ENCODE measurements at places on chromosomes 4 and X.

DNA sequence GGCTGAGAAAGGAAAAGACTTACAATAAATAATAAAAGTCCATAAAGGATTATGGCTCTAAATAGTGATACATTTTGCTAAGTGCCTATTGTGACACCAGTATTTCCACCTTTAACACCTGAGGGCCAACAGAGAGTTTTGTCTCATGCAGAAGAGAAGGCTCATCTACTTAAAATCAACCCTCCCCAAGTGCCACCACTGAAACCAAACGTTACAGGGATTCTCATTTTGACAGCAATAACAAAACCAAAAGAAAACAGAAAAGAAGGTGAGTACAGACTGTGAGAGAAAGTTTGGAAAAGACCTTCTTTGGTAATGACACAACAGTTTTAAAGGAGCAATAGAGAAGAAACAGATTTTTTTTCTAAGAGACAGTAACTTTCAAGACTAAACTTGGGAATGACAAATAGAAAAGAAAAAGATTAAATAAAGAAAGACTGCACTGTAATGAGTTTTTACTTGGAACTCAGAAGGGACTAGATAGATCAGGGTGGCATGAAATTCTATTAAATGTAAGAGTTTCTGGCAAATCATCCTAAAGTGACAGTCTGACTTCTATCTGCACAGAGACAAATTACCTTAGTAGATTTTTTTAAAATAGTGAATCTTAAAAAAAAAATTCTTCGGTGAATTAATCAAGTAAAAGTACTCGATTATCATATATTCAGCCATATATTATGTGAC is 109.7 kb downstream of the ZNF827 start:
- no peak for DNase-seq

GRCh38 chr4:186190581-186191199 is 677 bp upstream of the CYP4V2 start:
- DNase-seq, result peak; percentile 17

- no peak for DNase-seq
These were observed 116.6 kb downstream of the SHOX start for GRCh38 chrX:747176-747575.

GRCh38 chr4:42398171-42398870 is 1.0 kb downstream of the SHISA3 start:
- DNase-seq, result no peak

- no peak for DNase-seq
These were observed 7.0 kb downstream of the RPL36A start for GRCh38 chrX:101397779-101398178.

DNA sequence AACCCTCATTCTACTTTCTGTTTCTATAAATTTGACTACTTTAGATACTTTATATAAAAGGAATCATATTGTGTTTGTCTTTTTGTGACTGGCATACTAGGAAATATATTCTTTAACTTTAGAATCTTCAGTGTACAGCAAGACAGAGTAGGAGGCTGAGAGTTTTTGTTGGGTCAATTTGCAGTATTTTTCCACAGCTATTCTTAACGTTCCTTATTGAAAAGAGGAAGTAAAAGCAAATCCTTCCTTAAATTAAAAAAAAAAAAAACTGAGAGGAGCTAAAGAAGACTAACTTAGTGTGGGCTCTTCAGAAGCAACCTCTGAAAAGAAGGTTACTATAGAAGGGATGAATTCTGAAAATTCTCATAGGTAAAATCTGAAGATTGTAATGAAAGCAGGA is 1194.6 kb downstream of the ADGRL3 start:
- DNase-seq, result no peak

DNA sequence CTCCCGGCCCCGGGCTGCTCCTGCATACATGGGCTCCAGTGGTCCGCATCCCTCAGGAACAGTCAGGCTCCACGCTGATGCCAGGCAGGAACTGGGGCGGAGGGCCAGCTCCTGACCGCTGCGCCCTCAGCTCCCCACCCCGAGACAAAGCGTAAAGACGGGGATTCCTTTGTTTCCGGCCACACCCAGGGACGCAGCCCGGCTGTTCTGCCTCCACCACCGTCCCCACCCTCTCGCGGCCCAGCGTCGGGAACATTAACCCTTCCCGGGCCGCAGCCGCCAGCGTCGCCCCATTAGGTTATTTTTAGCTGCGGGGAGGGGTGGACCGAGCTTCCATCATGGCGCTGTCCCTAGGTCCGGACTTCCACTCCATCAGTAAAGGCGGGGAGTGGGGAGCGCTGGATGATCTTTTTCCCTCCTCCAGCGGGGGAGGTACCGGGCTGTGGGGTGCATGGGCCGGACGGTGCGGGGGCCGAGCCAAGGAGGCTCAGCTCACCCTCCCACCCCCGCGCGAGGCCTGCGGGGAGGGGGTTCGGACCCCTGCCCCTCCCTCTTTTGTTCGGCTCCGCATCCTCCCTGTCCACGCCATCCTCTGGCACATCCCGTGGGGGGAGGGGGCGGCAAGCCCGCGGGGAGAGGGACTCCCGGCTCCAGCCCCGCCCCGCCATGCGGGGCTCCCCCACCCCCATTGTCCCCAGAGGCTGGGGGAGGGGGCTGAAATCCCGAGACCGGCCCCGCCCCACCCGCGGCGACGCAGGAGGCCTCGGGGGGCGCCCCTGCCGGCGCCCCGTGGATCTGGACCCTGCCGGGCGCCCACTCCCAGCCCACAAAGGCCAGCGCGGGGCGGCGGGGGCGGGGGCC is 5.3 kb downstream of the CRMP1 start:
- no peak for DNase-seq

GRCh38 chr4:172601195-172601594 is 567.4 kb upstream of the GALNT7 start:
- no peak for DNase-seq

- no peak for DNase-seq
These were observed 1348.0 kb downstream of the ADGRL3 start for GRCh38 chr4:62548108-62548524.

GRCh38 chr4:25144870-25145481 is 15.3 kb downstream of the SEPSECS start:
- DNase-seq, result no peak

GRCh38 chr4:123649250-123649644 is 252.7 kb downstream of the SPRY1 start:
- DNase-seq, result no peak

GRCh38 chr4:174324725-174325124 is 41.0 kb downstream of the CEP44 start:
- no peak for DNase-seq

- DNase-seq, result no peak
These were observed 3.1 kb upstream of the PPP2R2C start for GRCh38 chr4:6475492-6476020.

Measured in stimulated activated CD4-positive, alpha-beta T cell treated with anti-CD3 and anti-CD28 coated beads, TNF-alpha, amount 100 ng/mL, for 24 hours (primary cell).